ENCODE measurements at places on chromosomes 2 and 18.

GRCh38 chr2:67649331-67650261 lies 252.5 kb downstream of the ETAA1 start:
- no peak for DNase-seq

GRCh38 chr2:106030287-106031268 lies 163.5 kb downstream of the UXS1 start:
- no peak for DNase-seq

GRCh38 chr2:219285894-219286425 lies 6.8 kb downstream of the DNAJB2 start:
- DNase-seq = no peak

GRCh38 chr2:60437080-60437696 lies 116.3 kb downstream of the BCL11A start:
- no peak for DNase-seq

DNA sequence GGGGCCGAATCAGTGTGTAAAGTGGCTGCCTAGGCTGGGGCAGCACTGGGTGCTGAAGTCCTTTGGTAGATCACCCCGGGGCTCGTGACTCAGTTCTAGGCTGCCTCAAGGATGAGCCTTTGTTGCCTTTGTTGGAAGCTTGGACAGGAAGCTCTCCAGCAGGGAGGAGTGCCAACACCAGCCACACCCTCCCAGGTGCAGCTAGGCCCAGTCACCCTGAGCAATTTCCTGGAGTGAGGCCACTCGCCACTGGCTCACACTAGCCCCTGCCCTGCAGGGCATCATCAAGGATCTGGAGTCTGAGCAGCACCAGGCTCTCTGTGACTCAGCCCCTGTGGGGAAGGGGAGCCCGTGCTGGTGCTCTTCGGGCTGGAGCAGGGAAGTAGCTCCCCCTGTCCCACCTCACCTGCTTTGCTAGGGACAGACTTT lies 6.7 kb upstream of the SDC1 start:
- DNase-seq = no peak

- DNase-seq = no peak
Observed at GRCh38 chr2:202007015-202007982, 26.4 kb upstream of the FZD7 start.

DNA sequence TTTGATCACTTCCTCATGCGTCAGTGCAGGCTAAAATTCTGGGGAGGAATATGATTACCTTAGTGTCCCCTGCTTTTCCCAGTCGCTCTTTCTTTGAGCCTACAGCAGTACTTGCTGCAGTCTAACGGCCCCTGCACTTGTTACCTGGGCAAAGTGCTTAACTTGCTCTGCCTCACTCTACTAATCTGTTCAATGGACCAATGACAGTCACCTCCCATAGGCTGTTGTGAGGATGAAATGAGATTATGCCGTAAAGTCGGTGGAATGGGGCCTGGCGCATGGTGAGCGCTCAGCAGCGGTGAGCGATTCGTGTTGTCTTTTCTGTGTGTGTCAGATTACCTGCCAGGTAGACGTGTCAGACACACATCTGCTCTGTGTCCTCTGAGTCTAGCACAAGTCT lies 5.3 kb downstream of the TNS1 start:
- DNase-seq = no peak

GRCh38 chr2:88221365-88221942 lies 51.3 kb downstream of the THNSL2 start:
- DNase-seq = no peak

DNA sequence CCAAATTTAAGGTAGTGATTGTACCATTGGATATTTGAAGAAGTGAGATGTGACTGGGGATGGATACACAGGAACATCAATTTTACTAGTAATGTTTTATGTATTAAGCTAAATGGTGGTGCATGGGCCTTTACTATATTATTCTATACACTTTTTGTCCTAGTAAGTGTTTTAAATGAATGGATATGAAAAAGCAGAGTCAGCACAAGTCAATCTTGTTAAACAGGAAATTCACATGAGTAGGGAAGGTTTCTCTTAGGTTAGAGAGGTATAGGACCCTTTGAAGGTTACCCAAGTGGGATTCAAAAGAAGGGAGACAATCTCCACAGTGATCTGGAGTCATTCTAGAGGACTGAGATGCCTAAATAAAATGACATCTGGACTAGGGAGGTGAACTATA lies 71.8 kb upstream of the NCKAP5 start:
- DNase-seq = no peak

GRCh38 chr2:4190548-4190947 lies 487.2 kb downstream of the DCDC2C start:
- DNase-seq = no peak

- no peak for DNase-seq
Observed at GRCh38 chr2:196660244-196660643, 20.7 kb downstream of the CCDC150 start.

DNA sequence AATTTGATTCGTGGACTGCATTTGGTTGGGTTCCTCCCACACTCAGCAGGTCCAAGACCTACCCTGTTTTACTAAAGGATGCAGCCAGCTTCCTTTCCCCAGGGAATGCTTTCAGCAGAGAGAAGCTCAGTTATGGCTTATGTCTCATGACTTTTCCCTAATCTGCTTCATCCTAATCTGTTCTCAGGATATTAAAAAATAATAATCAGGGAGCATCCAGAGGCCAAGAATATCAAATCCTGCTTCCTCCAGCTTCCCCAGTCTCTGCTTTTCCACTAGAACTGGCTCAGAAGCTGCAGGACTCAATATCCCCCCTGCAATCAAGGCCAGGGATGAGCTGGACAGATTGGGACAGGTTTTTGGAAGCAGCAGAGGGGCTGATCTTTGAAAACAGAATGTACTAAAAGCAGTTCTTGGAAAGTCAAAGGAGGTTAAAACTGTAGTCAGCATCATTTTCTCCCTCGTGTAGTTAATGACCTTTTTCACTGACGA lies 326.9 kb upstream of the TNP1 start:
- DNase-seq = no peak

- DNase-seq = no peak
Observed at GRCh38 chr2:166343467-166343866, 32.3 kb downstream of the SCN9A start.

DNA sequence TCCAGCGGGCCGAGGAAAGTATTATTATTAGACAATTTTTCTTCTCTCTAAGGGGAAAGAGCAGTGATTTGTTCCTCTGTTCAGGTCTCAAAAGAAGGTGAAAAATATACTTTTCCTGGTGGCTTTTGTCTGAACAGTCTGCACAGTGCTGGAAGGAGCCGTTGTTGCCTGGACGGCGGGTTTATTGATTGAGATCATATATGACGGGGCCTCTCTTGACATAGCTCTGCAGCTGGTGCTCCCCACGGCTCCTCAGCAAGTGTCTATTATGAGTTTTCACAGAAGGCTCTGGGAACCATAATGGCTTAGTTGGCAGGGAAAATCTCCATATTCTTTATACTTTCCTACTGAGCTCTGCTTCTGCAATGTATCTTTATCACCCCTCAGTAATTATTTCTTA lies 42.9 kb downstream of the FSHR start:
- no peak for DNase-seq

DNA sequence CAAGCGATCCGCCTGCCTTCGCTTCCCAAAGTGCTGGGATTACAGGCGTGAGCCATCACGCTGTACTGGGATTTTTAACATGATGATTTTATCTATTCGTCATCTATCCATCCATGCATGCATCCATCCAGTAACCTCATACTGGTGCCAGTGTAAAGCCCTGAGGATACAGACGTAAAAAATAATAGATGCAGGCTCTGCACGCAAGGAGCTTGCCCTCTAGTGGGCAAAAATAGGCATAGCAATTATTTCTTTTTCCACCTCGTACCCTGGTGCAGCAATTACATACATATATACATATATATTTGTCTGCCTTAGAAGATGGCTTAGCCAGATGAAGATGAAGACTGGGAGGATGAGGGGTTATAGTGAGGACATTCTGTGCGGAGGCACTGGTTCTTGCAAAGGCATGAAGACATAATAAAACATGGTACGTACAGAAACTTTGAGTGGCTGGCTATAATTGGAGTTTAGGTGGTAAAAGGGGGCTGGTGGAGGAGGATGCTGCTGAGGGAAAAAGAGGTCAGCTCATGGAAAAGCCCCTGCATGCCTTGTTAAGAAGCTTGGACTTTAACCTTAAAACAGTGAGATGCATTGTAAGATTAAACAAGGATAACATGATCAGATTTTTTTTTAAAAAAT lies 19.6 kb upstream of the RPIA start:
- DNase-seq = no peak

DNA sequence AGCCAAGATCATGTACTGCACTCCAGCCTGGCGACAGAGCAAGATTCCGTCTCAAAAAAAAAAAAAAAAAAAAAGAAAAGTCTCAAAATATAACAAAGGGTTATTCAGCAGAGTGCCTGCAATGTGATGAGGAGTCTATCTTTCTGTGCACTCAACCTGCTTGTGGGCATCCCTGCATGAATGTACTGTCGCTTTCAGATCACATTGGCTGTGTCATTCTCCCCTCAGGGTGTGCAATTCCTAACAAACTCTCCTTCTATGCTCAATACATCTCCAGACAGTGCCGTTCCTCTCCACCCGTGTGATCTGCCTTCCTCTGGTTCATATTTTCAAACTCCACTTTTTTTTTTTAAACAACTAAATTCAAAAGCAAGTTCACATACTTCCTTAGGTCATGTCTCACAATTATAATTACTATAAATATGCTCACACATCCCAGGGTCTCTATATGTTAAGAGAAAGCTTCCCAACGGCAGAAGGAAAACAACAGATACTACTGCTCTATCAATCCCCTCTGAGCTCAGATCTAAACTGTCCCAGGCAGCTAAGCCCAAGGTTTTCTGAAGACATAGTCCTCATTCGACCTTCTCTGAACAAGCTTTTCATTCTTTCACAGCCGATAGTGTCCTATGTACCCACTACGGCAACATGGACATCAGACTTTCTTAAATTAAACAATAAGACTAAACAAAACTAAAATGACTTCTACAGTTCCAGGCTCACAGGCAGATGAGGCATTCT lies 35.2 kb downstream of the PTMA start:
- DNase-seq = no peak

DNA sequence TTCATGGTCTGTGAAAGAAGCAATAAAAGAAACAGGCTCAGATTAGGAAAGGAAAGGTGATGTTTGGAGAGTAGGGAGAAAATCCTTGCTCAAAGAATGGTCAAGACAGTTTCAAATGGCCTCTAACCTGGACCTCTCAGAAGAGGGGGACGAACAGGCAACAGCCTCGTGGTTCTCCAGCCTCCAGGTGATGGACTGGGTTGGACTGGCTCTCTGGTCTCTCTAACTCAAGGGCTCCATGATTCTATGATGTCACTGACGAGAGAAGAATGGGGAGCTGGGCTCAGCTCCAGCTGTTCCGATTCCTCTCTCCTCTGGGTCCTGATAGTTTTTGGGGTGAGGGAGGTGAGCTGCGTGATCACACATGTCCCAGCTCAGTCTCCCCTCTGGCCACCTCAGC lies at the start of gene C2orf74:
TSS of gene C2orf74 (plus strand) at position 301 of the 400 bp plus-strand sequence. CDS start 327 bp downstream, outside the sequence.
- no peak for DNase-seq

DNA sequence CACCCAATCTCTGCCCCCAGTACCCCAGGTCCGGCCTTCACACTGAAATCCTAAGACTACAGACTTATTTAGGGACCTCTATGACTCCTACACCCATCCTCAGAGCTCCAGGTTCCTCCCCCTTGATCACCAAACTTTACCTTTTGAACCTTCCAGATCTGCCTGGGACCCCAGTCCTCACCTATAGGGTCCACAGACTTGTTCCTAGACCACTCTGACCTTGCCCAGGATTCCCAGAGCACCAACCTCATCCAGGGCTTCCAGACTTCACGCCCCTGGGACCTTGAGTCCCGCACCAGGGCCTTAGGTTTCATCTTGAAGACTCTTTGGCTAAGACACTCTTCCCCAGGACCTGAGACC lies 462 bp downstream of the CHCHD5 start:
- no peak for DNase-seq

- DNase-seq = no peak
Observed at GRCh38 chr2:51409920-51410319, 378.0 kb upstream of the NRXN1 start.

DNA sequence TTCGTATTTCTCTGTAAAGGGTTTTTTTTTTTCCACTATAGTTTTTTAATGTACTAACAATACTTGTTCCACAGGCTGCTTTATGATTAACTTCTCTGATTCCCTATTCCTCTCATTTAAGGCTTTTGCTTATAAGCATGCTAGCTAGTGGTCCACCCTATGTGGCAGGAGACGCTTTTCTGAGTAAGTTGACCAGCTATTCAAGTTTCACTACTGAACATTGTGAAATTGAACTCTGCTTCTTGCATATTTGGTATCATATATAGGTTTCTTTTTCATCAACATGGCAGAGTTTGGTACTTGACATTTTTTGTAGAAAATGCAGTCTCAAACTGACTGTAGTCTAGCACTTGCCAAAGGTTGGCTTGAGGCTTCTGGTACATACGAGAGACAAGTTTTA lies 74.2 kb downstream of the OTX1 start:
- no peak for DNase-seq

DNA sequence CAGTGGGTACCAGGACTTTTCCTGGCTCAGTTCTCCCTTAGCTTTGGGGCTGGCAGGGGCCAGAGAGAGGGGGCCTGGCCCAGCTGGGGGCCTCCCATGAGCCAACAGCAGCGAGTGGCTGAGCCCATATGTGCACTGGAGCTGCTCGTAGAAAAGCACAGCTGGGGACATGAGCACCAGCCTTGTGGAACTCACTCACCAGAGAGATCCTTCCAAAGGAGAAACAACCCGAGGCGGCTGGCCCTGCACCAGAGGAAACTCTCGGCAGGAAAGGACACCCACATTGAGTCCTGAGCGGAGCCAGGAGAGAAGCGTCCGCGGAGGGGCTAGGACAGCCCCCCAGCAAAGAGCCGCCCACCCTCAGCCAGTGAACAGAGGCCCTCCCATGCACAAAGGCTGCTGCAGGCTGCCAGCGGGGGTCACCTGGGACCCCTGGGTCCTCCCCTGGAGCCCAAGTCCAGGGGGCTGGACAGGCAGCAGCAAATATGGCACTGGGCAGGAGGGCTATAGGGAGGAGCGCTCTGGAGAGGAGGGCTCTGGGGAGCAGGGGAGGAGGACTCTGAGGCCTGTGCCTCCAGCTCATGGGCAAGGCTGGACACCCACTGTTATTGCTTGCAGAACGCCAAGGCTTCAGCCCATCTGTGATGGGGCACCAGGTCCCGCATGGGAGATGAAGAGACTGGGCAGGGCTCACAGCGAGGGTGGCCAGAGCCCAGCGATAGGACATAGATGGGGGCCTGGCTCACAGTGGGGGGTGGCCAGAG lies 42.1 kb upstream of the SNED1 start:
- no peak for DNase-seq

GRCh38 chr2:228180181-228181097 lies 1.0 kb downstream of the SPHKAP start:
- DNase-seq = no peak

DNA sequence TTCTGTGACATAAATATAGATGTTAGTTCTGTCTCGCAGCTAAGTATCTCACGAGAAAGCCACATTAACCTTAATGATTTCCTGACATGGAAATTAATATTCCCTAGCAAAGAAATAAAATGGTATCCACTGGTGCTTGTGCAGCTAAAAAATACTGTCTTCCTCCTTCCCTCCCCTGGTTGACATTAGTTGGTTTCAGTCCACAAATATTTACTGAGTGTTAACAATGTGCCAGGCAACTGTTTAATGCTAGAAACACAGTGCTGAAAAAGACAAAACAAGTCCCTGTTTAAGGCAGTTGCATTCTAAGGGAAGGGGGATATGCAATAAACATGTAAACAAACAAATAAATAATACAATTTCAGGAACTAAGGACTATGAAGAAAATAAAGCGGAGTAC lies 44.2 kb upstream of the VPS54 start:
- no peak for DNase-seq
